ENCODE measurements at places on chromosomes 16 and 17. TPM values are rescaled to one million over a fixed set of nuclear protein-coding genes. Genes with fewer than 3 reads are reported as not detected.

The GPRC5C gene
- total RNA-seq: not detected

The KCNH6 gene
- 0.28 TPM for total RNA-seq

The PPP1R27 gene
- total RNA-seq: not detected

The MEIOB gene
- not detected for total RNA-seq

The PMFBP1 gene
- under 0.01 TPM for total RNA-seq

The PRAC2 gene
- not detected for total RNA-seq

The SLC35G6 gene
- not detected for total RNA-seq

The IKZF3 gene
- not detected for total RNA-seq

The CCL2 gene
- 126 TPM for total RNA-seq

The TBX4 gene
- not detected for total RNA-seq

The GGT6 gene
- not detected for total RNA-seq

The AATK gene
- total RNA-seq: not detected

The KRT24 gene
- not detected for total RNA-seq

The CLEC19A gene
- total RNA-seq: not detected

The MYOCD gene
- total RNA-seq: 20.1 TPM

The ABAT gene
- 4.4 TPM for total RNA-seq

The VAT1L gene
- total RNA-seq: 18.1 TPM

The PLCG2 gene
- total RNA-seq: 0.28 TPM

The HOXB6 gene
- 11.1 TPM for total RNA-seq

The OTOA gene
- not detected for total RNA-seq

The NPTX1 gene
- 23.3 TPM for total RNA-seq

The HIC1 gene
- 10.4 TPM for total RNA-seq

The TNFSF13 gene
- total RNA-seq: 0.56 TPM

The C17orf100 gene
- total RNA-seq: 0.28 TPM

The CYTH1 gene
- total RNA-seq: 8.3 TPM

The MMP2 gene
- total RNA-seq: 164 TPM

The MYBBP1A gene
- 24.7 TPM for total RNA-seq

The SCARF1 gene
- total RNA-seq: 0.28 TPM

The CCL5 gene
- total RNA-seq: not detected

The TNFRSF17 gene
- not detected for total RNA-seq

The HOXB5 gene
- total RNA-seq: 0.54 TPM

The ARHGAP44 gene
- total RNA-seq: 1.1 TPM

The BRIP1 gene
- total RNA-seq: 19.7 TPM

The ADAP2 gene
- 1.1 TPM for total RNA-seq

The SNAI3 gene
- total RNA-seq: not detected

The LGALS9C gene
- total RNA-seq: not detected

The ARL16 gene
- total RNA-seq: 42.8 TPM

The GP2 gene
- not detected for total RNA-seq

The TBC1D3H gene
- not detected for total RNA-seq

The PHF12 gene
- total RNA-seq: 25.6 TPM

The INCA1 gene
- total RNA-seq: under 0.01 TPM

The ADAD2 gene
- total RNA-seq: not detected

The CCL8 gene
- total RNA-seq: not detected

The COQ9 gene
- total RNA-seq: 57.9 TPM

The SCGB1C2 gene
- total RNA-seq: not detected

The CCL15 gene
- total RNA-seq: not detected

The XPO6 gene
- 108 TPM for total RNA-seq

The KRT33B gene
- 0.18 TPM for total RNA-seq

The STX1B gene
- 3.9 TPM for total RNA-seq

The AURKB gene
- 45.9 TPM for total RNA-seq

The SECTM1 gene
- total RNA-seq: 2.3 TPM

The CCL14 gene
- total RNA-seq: not detected

The RAI1 gene
- 1.9 TPM for total RNA-seq

The CRHR1 gene
- not detected for total RNA-seq

The PDILT gene
- total RNA-seq: not detected

The CNGB1 gene
- not detected for total RNA-seq
